ENCODE measurements at places on chromosomes 6 and 20.

DNA sequence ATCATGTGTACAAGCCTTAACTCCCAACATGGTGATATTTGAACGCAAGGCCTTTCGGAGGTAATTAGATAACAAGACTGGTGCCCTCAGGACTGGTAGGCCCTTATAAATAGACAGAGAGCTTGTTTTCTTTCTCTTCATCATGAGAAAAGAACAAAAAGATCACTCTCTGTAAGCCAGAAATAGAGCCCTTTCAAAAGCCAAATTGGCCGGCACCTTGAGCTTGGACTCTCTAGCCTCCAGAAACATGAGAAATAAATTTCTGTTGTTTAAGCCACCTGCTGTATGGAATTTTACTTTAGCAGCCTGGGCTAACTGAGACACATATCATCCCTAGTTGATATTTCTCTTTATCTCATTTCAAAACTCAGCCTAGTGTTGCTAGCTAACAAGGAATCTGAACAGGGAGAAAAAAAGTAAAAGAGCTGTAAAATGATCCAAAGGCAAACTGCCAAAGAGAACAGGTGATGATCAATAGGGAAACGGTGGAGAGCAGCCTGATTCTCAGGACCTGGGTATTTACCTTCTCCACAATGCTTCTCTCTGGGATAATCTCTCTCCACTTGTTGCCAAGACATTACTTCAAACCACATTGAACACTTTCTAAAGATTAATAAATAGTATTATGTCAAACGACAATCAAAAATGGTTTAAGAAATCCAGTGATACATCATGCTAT lies 6.1 kb downstream of the COL21A1 start:
- DNase-seq: no peak

DNA sequence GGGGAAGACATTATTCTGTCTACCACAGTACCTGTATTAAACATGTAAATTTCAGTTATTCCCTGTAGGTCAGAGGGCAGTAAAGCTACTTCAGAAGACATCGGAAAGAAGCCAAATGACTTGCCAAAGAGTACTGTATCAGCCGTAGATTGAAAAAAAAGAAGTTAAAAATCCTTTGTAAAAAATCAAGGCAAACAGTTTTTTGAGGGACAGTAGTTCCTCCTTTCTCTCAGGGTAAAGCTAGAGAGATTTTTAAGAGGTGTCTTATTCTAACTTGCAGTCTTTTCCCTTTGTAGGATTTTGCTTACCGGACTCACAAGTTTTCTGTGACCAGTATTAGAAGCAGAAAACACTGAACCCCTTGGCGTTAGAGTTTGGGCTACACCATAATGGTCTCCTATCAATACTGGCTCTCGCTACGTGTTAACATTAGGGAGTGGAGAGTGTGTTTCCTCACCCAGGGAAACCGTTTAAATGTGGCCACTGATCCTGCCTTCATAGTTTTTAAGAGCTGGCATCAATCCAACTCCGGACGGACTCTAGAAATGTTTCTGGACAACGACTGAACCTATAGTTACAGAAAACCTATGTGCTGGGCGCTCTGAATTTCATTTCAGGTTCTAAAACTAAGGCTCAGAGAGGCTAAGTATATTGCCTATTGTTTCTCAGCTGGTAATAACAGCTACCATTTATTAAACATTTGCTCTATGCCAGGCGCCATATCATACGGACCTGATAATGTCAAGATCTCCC lies 1.3 kb upstream of the ASXL1 start:
- DNase-seq: no peak

GRCh38 chr6:25017486-25017885 lies 81.7 kb upstream of the RIPOR2 start:
- DNase-seq: no peak

- DNase-seq: no peak
Observed at GRCh38 chr6:98310443-98310842, 523.9 kb upstream of the POU3F2 start.
